Right ventricle myocardium superior (tissue), 1 donor: ENCODE measurements at places on chromosomes 1 and 21. TPM values are rescaled to one million over a fixed set of nuclear protein-coding genes. Genes with fewer than 3 reads are reported as not detected.
A peak's percentile ranks its signal among the peaks of the same experiment; 100 is the strongest.

The ITGB2 gene
- total RNA-seq: 23.8 TPM

The BMP8A gene
- total RNA-seq: 0.30 TPM

The C2CD2 gene
- 4.6 TPM for total RNA-seq

The OR6N1 gene
- total RNA-seq: not detected

The IGSF3 gene
- total RNA-seq: 17.5 TPM

DNA sequence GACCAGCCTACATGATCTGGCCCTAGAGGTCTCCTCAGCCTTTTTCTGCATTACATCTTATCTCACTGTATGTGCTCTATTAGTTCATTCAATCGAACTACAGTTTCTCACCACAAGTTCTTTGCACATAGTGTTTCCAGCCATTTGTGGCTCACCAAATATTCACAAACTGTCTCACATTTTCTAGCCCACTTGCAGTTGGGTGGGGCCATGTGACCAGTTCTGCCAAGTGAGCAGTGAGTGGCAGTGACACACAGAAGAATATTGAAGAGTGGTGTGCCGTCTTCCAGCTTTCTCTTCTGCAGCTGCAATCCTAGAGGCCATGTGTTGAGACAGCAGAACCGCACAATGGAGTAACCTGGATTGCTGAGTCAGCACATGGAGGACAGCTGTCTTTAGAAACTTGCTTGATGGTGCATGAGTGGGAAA, 103.2 kb upstream of the ZNF644 start:
- no peak for DNase-seq

- DNase-seq: peak; percentile 79
Measured at GRCh38 chr1:201792534-201793305, 36.2 kb upstream of the IPO9 start.

DNA sequence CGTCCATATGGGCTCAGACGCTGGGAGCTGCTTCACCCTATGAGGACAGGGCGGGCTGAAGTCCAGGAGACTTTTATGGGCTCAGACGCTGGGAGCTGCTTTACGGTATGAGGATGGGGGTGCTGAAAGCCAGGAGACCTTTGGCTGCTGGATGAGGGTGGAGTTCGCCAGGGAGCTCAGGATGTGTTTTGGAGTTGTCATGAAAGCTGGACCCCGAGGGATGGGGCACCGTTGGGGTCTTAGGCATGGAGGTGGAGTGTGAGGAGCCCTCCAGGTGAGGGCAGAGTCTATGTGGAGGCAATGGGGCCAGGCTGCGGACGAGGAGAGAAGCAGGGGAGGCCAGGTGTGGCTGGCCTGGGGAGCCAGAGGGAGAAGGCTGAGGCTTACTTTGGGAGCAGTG, 27.5 kb downstream of the TRPM2 start:
- no peak for DNase-seq

GRCh38 chr1:113369699-113370098, 20.6 kb upstream of the MAGI3 start:
- DNase-seq: no peak

DNA sequence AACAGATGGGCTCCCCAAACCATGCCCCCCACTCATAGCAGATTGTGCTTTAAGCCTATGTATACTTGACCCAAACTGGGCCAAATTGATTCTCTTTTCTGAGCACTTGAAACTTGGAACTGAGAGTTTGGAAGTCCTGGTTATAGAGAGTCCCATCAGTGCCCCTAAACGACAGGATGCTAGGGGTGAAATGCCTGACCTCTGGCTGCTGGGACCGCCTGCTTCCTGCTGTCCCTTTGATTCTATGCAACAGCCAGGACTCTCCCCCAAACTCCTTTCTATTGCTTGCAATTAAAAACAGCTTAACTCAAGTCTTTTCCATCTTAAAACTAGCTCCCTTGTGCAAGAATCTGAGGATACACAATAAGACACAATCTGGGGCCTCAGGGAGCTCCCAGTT, 4.7 kb downstream of the C1orf210 start:
- no peak for DNase-seq
